ENCODE measurements at places on chromosomes 16 and 17. TPM values are rescaled to one million over a fixed set of nuclear protein-coding genes. Genes with fewer than 3 reads are reported as not detected.

- no peak for DNase-seq
These were observed 32.8 kb downstream of the MARVELD3 start for GRCh38 chr16:71658771-71659170.

GRCh38 chr17:27566671-27567562, 64.1 kb upstream of the LGALS9 start:
- no peak for DNase-seq

DNA sequence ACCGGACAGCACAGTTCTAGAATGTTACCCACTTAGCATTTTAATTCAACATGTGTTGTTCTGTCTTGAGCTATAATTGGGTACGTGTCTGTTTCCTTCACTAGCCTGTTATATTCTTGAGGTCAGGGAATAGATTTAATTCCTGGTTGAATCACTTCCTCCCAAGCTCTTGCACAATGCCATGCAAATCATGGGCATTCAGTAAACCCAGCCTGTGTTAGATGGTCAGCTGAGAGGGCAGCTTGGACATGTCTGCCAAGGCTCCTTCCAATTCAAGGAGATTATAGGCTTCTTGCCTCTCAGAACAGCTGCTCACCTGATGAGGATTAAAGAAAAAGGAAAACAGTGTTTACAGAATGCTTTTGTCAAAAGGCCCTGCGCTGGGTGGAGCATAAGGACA, 12.6 kb downstream of the C1QTNF1 start:
- no peak for DNase-seq

DNA sequence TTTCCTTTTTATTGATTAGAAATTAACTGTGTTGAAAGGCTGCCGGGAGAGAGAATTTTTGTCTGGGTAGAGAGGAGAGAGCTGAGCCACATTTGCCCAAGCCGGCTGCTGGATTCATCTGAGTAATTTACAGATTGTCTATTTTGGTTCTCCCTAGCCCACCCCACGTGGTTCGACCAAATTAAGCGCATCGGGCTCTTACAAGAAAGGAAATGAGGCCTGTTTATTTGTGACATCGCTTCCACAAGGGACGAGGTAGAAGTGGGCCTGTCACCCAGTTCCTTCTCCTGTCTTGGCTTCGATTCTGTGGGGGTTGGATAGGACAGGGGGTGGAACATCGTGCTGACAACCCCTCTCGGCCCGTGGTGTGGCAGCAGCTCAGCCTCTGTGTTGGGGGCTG, 42.9 kb downstream of the SYT17 start:
- no peak for DNase-seq

GRCh38 chr16:27405546-27406451, 3.8 kb downstream of the IL21R start:
- DNase-seq: no peak

DNA sequence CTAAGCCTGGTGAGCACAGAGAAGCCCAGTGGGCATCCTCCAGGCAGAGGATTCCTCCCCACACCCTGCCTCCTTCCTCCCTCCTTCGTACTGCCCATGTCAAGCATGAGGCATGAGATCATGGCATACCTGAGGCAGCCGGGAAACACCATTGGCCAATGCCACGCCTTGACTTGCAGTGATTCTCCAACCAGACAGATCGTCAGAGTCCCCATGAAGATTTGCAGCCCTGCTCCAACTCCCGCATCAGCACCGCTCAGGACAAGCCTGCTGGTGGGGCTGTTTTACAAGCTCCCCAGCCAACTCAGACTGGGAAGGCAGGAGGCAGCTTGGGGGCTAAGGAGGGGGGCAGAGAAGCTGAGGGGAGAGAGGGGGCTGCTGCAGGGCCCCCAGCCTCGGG, 2.9 kb upstream of the KRT16 start:
- DNase-seq: no peak

DNA sequence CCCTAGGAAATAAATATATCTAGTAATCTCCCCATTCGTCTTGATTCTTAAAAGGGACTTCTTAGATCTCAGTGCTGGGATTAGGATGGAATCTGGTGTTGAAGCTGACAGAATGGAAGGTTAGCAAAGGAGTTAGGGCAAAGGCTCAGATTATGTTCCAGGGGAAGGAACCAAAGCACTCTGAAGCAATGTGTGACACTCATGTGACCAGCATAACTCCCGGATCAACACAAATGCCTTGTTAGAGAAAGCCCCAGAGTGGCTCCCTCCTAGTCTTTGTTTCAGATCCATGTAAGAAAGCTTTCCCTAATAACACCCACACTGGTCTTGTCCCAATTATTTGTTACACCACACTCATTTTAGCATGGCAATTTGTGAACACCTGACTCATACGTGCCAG, 62.6 kb upstream of the ERN1 start:
- no peak for DNase-seq

GRCh38 chr16:20369452-20370054, 17.0 kb upstream of the UMOD start:
- no peak for DNase-seq

GRCh38 chr17:63589646-63590045, 11.0 kb upstream of the TACO1 start:
- no peak for DNase-seq

GRCh38 chr17:41404024-41404671, 6.7 kb upstream of the KRT31 start:
- DNase-seq: no peak

- no peak for DNase-seq
These were observed 106.5 kb downstream of the COPRS start for GRCh38 chr17:31752584-31752983.

- DNase-seq: no peak
These were observed 20.8 kb upstream of the DNAH17 start for GRCh38 chr17:78598013-78598471.

- DNase-seq: no peak
These were observed 13.3 kb downstream of the PIK3R5 start for GRCh38 chr17:8952191-8952590.

DNA sequence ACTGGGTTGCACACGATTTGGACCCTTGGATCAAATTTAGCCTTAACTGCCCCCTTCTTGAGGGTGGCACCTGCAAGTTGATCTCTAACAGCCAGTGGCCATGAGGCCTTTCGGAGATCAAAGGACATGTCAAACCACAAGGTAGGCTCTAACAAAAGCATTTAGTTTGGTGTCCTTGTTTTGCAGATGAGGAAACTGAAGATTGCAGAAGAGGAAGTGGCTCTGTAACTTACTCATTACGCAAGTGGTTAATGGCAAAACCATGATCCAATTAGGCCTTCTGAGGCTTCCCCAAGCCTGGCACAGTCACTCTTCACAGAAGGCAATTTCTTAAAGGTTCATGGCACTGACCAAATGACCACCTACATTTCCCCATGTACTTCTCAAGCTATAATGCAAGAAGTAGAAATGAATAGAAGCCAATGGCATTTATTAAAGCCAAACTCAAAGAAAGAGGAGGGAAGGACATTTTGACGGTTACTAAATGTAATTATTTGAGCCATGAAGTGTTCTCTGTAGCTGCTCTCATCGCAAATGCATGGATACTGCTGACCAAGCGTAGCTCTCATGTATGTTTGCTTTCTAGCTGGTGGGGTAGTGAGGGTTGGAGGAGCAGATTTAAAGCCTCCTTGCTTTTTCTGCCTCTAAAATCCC, 32.8 kb upstream of the ABCC12 start:
- DNase-seq: no peak

DNA sequence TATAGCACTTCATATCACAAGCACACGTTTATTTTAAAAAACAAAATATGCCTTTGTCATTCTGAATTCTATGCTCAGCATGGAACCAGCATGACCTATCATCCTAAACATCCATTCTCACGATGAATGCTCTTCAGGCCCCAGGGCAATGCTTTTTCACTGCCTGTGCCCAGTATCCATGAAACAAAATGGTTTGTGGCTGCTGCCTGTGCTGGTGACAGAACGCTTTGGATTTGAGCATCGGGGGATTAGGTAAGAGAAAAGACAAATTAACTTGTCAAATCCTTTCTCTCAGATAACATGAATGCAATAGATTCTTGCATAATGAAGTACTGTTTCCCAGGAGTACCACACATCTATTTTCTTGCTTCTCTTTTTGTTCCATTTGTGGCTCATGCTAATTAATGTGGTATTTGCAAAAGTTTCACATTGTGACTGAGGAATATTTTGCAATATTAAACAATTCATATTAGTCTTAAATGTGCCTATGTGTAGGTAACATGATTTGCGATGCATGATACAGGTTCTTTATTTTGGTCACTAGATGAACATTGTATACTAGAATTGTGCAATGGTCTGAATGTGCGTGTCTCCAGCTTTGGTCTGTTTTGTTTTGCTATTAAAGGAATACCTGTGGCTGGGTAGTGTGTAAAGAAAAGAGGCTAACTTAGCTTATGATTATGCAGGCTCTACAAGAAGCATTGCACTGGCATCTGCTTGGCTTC, 25.8 kb upstream of the SRSF1 start:
- DNase-seq: no peak

- DNase-seq: no peak
These were observed 234.5 kb downstream of the SEC14L1 start for GRCh38 chr17:77375108-77375916.

DNA sequence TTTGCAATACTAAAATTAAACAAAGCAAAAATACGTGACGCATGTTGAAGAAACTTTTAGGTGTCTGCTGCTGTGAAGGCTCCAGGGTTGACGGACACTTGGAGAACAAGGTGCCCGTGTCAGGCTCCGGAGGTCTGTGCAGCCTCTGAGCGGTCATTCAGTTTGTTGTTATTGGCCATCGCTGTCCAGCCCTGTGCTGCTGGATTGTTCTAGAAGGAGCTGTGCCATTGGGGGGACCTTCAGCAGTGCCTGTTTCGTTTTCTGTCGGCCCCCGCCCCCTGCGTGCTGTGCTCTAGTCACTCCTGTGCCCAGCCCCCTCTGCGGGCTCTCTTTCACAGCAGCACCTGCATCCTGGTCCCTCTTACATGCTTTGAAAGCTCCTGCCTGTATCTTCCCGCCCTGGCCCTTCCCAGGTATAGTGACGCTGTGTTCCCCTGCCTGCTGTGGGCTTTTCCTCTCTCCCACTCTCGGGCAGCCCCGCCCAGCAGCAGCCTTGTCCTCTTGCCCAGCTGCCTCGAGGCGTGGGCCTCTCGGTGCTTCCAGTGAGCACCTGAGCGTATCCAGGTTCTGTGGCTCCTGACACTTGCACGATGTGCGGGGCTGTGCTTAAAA, 50.7 kb downstream of the RNF213 start:
- DNase-seq: no peak

- no peak for DNase-seq
These were observed 1.2 kb downstream of the SNTB2 start for GRCh38 chr16:69188236-69188549.

DNA sequence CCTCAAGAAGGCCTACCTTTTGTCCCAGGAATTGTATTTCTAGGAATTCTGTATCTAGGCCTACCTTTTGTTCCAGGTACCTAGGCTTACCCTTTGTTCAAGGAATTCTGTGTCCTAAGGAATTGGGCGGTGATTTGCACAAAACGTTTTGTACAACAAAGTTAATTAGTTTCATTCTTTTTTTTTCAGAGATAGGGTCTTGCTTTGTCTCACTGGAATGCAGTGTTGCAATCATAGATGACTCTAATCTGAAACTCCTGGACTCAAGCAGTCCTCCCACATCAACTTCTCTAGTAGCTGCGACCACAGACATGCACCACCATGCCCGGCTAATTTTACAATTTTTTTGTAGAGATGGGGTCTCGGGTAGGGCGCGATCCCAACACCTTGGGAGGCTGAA, 7.0 kb downstream of the CDR2L start:
- no peak for DNase-seq

GRCh38 chr16:77271532-77272426, 72.6 kb downstream of the SYCE1L start:
- DNase-seq: no peak

GRCh38 chr17:35973333-35974260, 7.7 kb downstream of the CCL16 start:
- no peak for DNase-seq

DNA sequence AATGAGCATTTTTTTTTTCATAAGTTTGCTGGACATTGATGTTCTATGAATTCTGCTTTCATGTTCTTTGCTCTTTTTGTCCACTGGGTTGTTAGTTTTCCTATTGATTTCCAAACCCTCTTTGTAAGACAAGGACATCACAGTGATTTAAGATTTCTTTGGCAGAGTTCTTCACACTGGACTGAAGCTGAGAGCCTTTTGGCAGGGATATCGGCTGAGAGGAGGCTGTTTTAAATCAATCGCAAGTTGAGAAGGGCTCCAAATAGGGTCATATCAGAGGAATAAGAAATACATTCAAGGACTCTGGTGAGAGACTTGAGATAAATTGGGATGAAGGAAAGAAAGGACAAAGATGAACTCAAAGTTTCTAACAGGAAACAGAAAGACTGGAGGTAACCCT, 165.8 kb upstream of the AXIN2 start:
- DNase-seq: no peak

- DNase-seq: no peak
These were observed 4.0 kb upstream of the ZC3H18 start for GRCh38 chr16:88566158-88566557.

HOXB3 gene
- 1.2 TPM for total RNA-seq

LDAF1 gene
- total RNA-seq: 129 TPM

MYH3 gene
- 0.43 TPM for total RNA-seq

TEX19 gene
- total RNA-seq: not detected

KCNJ2 gene
- 44.3 TPM for total RNA-seq

SLC26A11 gene
- 3.9 TPM for total RNA-seq

KIF1C gene
- total RNA-seq: 708 TPM

CCL16 gene
- total RNA-seq: not detected

MRPL27 gene
- total RNA-seq: 85.0 TPM

TMED6 gene
- total RNA-seq: not detected

MYO15A gene
- total RNA-seq: 0.51 TPM

SLFN13 gene
- 6.7 TPM for total RNA-seq
